ENCODE measurements at places on chromosomes 2 and 18.
A peak's percentile ranks its signal among the peaks of the same experiment; 100 is the strongest.

GRCh38 chr2:134136731-134137130 is 117.1 kb upstream of the MGAT5 start:
- no peak for DNase-seq

DNA sequence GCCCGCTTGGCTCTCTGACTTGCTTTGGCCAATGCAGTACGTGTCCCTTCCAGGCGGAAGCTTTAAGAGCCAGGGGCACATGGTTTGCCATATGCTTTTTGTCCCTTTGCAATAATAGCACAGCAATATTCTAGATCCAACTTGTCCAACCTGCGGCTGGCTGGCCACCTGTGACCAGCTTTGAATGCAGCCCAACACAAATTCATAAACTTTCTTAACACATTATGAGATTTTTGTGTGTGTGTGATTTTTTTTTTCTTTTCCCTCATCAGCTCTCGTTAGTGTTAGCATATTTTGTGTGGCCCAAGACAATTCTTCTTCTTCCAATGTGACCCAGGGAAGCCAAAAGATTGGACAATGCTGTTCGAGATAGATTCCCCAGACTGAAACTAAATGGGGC is 119.3 kb upstream of the SIX3 start:
- DNase-seq, result no peak

DNA sequence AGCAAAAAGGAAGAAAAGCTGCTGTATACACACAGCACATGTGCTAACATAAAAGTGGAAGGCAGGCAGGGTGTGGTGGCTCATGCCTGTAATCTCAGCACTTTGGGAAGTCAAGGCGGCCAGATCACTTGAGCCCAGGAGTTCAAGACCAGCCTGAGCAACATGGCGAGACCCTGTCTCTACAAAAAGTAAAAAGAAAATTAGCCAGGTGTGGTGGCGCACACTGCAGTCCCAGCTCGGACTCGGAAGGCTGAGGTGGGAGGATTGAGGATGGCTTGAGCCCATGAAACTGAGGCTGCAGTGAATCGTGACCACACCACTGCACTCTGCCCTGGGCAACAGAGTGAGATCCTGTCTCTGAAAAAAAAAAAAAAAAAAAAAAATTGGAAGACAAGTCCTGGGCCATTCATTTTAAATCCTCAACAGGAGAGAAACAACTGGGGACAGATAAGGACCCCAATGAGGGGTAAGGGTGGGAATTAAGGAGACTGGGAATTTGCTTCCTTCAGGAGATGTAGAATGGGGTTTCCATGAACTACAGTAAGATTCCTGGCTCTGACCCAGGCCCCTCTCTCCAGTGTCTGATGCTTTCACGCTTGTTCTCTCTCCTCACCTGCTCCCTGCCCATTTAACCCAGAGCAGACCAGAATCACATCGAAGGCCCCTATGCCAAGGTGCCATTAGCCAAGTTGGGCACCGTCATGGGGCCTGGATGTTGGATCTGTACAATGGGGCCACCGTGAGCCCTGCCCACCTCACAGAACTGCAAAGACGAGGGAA is 29.6 kb downstream of the TNS1 start:
- no peak for DNase-seq

GRCh38 chr2:232982926-232983668 is 30.0 kb downstream of the NGEF start:
- DNase-seq, result no peak

GRCh38 chr2:226797289-226797988 is 2.2 kb downstream of the IRS1 start:
- DNase-seq, result no peak

DNA sequence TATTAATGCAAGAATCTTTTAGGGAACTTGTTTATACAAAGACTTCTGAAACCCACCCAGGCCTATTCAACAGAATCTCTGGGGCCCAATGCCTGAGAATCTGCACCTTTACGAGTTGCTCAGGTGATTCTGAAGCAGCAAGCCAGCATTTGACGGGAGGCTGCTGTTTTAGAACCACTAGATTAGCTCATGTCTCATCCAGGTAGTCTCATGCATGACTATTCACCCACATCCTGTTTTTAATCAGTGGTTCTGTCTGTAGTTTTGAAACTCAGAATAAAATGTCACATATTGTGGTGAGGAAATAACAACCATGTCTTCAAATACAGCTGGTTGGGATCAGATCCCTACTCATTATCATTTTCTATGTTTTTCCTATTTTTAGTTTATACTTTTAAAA is 39.5 kb downstream of the CYTIP start:
- DNase-seq, result no peak

DNA sequence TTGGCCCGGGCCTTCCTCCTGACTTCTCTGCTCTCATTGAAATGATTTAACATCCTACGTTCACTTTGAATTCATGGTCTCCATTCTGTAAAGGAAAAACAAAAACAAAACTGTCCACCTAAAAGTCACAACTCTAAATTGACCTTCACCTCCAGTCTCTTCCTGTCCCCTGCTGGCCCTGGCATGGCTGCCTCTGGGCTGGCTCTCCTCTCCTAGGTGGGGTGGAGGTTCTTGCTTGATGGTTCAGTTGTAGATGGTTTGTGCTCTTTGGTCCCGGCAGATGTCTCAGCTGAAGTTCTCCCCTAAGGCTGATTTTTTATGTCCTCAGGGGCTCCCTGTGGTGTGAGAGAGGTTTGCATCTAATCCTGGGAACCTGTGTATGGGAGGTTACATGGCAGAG is 121.1 kb downstream of the ACKR3 start:
- no peak for DNase-seq

DNA sequence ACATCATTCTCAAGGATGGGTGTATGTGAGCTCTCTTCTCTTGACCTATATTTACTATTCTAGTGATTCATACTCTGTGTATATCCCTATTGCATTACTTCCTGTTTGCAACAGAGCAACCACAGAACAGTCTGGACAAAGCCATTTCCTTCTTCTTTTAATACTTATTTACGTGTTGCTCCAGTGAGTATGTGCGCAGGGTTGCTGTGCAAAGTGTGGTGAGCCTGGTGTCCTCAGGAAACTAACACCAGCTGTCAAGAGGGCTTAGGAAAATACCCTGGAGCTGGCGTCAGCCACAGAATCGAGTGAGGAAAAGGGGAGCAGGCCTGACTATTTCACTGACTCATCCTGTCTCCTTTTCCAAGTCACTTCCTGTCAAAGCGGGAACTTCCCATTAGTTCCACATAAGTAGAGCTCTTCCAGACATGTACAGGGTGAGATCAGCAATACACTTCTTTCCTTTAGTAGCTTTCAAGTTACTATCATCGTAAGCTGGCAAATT is 214.1 kb upstream of the COPS8 start:
- DNase-seq, result peak; percentile 63

GRCh38 chr2:221389904-221390303 is 182.2 kb downstream of the EPHA4 start:
- DNase-seq, result no peak

DNA sequence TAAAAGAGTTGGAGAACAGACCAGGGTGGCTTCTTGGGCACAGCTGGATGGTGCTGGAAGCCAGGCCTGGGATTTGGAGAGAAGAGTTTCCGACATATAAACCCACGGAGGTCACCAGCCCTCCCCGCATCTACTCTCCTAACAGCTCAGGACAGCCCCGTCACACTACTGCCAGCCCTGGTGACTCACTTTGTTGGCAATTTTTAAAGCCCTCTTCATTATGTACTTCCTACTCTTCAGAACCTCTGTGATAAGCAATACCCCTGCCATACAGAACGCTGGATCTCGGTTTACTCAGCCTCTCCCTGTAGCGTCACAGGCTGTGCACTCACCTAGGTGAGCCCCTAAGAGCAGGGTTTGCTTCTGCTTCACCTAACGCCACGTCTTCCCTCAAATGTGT is 48.1 kb downstream of the ID2 start:
- DNase-seq, result no peak

DNA sequence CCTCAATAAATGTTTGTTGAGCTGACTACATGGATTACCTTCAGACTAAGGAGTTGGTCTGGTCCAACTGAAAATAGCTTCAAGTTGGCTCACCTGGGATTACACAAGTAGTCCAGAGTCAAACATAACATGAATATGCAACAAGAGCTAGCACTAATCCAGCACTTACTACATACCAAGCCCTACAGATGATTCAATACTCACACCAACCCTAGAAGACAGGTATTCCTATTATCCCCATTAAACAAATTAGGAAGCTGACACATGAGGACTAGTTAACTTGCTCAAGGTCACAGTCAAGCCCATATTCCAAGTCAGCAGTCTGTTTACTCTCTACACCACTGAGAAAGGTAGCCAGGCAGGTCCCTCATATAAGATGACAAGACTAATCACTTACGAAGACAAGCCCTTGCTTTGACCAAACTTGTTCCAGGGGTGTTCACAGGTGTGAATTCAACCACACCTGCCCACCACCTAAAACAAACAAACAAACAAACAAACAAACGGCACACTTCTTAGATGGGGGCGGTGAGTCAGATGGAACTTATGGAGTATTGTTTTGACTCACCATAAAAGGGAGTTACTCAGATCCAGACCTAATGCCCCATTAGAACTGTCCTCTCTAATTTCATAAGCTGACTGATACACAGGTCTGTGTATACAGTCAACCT is 29.1 kb downstream of the TMEM131 start:
- no peak for DNase-seq

GRCh38 chr18:44882163-44882868 is 201.6 kb downstream of the SETBP1 start:
- no peak for DNase-seq
